ENCODE measurements at places on chromosomes 5 and 9. TPM values are rescaled to one million over a fixed set of nuclear protein-coding genes. Genes with fewer than 3 reads are reported as not detected.

Gene SOHLH1
- not detected for total RNA-seq

Gene MARCOL
- total RNA-seq = not detected

Gene HACD4
- 9.1 TPM for total RNA-seq

Gene RNF183
- 0.37 TPM for total RNA-seq

Gene PCDHGC4
- total RNA-seq = 2.4 TPM

Gene F2R
- total RNA-seq = 56.9 TPM

Gene C9orf50
- 0.12 TPM for total RNA-seq

Gene GDA
- 0.11 TPM for total RNA-seq

Gene MYMK
- total RNA-seq = not detected

Gene LCN9
- not detected for total RNA-seq

Gene SLC45A2
- under 0.01 TPM for total RNA-seq

Gene IFNB1
- total RNA-seq = not detected

Gene SLC25A48
- total RNA-seq = not detected

Gene ADAMTS13
- 2.7 TPM for total RNA-seq

Gene ACER2
- 1.8 TPM for total RNA-seq

Gene RLN1
- not detected for total RNA-seq

Gene ITGA2
- total RNA-seq = 40.7 TPM

Gene ACOT12
- total RNA-seq = 0.37 TPM

Gene ZNF618
- total RNA-seq = 11.4 TPM

Gene CCL27
- total RNA-seq = not detected
